ENCODE measurements at places on chromosomes 6 and 20.

GRCh38 chr6:127475823-127476176 lies 16.6 kb upstream of the KIAA0408 start:
- DNase-seq = no peak

DNA sequence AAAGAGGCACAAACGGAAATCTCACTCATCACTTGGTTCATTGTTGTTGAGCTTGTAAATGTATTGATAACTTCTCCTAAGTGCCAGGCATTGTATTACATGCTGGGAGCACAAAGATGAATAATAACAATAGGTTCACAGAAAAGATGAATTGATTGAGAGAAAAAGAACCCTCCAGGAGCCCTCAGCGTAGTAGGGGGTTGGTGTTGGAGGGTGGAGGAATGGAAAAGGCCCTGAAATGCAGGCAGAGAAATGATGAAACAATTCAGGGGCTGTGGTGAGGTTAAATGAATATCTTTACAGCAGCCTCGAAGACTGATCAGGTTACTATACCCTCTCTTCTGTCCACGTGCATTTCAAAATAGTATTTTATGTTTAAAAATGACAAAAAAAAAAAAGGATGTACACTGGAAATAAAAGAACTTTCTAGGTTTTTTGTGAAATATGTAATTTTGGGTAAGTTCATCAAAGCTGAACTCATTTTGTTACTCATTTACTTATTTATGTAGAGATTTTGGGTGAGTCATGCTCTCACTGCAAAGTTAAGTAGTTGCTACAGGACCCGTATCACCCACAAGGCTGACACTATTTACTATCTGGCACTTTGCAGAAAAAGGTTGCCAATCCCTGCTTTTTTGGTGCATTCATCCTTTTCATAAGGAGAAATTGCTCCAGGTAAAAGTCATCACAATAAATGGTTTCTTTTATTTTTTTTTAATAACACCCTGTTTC lies 277.3 kb downstream of the ZNF217 start:
- no peak for DNase-seq

DNA sequence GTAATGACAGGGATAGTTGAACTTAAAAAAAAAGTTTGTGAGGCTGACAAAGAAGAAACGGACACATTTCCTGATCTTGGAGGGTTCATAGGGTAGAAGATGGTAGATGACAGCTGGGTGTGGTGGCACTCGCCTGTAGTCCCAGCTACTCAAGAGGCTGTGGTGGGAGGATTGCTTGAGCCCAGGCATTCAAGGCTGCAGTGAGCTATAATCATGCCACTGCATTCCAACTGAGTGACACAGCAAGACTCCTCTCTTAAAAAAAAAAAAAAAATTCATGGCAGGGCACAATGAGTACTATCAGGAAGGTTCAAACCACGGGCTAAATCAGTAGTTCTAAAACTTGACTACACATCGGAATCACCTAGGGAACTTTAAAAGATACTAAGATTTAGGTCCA lies 2.0 kb upstream of the MICA start:
- peak; percentile 22 for DNase-seq

- DNase-seq = no peak
Observed at GRCh38 chr6:25614052-25614451, 38.0 kb upstream of the SCGN start.

GRCh38 chr20:32112841-32113240 lies 3.3 kb downstream of the TM9SF4 start:
- DNase-seq = no peak

GRCh38 chr20:19966840-19967239 lies 50.3 kb upstream of the NAA20 start:
- DNase-seq = no peak

Measured in urothelium cell line (cell line).